Muscle of arm (tissue), 14 donors: ENCODE measurements at places on chromosomes 12 and 14.

- DNase-seq: no peak
Measured at GRCh38 chr14:50088731-50089130, 27.6 kb downstream of the VCPKMT start.

DNA sequence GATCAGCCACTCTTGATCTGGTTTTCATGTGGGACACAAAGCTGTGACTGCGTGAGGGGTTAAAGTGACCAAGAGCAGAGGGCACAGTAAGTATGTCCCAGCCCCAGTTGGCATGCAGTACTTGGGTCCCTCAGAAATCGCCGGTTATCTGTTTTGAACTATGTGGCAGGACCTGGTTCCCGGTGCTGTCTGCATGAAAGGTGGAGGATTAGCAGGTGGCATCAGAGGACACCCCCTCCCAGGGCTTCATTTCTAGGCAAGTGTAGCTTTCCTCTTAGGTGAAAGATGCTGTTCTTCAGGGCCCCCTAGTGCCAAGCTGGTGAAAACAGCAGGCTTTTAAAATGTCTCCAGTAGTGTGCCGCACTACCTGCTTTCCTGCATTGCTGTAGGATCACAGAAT, 57.1 kb downstream of the ATG14 start:
- peak; percentile 31 for DNase-seq

DNA sequence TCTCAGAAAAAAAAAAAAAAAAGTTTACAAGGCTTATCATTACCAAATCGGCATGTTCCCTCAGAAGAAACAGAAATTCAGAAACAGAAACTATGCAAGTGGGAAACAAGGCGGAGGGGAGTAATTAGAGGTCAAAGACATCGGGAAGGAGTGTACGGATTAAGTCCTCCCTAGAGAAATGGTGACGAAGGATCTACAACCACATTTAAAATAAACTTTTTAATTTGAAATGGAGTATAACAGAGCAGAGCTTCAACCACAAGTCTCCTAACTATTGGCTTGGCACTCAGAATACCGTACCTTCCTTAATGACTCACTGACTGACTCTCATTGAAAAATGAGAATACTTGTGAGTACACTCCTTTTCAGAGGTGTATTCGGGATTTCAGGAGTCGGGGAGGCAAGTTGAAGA, 908 bp downstream of the ENTPD5 start:
- no peak for DNase-seq

GRCh38 chr14:54760866-54761575, 141.6 kb downstream of the GCH1 start:
- no peak for DNase-seq

- no peak for DNase-seq
Measured at GRCh38 chr12:108939594-108939993, 59.7 kb downstream of the DAO start.

GRCh38 chr12:118342090-118342489, 30.6 kb downstream of the TAOK3 start:
- no peak for DNase-seq

DNA sequence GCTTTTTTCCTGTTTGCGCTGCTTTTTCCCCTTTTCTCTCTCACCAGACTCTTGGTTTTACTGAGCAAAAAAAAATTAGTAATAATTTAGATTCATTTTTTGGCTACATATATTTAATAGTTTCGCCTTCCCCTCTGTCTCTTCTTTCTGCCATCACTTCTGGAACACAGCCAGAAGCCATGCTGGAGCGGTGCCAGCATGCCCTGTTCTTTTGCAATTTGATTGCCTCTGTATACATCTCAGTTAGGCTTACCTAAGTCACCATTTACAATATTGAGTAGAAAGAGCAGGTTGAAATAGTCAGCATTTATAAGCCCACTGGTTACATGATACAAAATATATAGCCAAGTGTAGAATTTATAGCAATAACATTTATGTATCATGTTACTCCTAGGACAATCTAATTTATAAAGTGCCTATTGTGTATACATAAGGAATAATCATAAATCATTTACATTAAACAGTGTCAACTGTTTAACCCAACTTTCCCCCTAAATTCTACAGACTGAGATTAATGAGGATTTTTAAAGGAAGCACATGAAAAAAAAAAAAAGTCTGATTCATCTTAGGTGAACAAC, 413.8 kb upstream of the SOX5 start:
- peak; percentile 1 for DNase-seq

GRCh38 chr12:70698345-70698744, 61.1 kb upstream of the PTPRB start:
- no peak for DNase-seq

DNA sequence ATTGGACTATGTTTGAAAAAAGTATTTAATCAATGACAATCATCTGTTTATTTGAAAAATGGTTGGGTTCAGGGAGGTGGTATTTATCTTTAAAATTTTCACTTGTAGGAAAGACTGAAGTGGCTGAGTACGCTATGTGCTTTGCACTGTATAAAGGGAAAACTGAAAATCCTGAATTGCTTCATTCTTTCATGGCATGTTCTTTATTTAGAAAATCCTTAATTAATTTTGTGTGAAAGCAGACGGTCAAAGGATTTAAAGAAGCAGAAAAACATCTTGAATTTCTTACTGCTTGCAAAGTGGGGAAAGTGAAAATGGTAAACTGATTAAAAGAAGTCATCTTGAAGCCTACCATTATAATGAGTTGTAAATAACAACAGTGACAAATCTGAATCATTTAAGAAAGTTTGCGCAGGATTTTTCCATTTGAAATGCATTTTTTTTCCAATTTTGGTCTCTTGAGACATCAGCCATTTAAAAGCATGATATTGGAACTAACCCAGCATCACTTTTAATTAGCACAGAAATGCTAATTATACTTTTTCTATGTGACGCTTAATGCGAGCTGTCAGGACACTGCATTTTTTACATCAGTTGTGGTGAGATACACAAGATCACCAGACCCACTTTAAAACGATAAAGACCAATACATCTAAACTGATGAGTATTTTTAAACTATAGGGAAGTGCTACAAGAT, 169.0 kb downstream of the NEDD1 start:
- DNase-seq: no peak

DNA sequence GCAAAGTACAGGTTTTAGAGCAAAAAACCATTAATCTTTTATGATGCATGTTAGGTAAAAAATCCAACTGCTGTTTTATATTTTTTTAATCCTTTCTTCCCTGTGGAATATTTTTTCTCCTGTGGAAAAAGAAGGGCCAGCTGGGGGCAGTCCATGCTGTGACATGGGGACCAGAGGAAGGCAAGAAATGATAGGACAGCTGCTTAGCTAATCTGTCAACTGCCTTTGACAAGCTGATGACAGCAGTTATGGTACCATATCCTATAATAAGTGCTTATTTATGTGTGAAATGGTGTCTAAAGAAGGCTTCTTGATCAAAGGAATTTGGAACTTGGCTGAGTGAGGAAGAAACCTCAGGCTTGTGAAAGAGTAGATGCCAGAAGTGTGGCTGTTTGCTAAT, 452.4 kb upstream of the NOVA1 start:
- DNase-seq: no peak

DNA sequence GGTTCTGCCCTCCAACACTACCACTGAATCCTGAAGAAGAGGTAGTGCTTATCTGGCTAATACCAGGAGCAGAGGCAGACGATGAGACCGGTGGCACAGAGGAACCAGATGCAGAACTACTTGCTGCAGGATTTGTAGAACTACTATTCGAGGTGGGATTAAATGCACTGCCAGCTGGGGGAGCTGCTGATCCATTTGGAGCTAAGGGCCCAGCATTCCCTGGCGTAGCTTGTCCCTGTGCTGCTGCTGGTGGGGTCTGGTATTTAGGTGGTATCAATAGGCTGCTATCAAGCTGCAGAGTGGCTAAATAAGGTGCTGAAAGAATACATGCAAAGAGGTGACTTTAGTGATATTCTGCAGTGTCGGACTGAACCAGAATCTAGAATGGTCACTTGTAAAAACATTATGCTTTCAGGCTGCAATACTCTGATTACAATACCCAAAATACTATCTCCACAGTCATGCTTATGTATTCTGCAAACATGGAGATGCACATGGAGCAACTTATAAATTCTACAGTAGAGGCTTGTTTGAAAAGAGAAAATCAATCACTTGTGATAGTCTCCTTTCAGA, 294.2 kb downstream of the MED13L start:
- DNase-seq: no peak

- DNase-seq: no peak
Measured at GRCh38 chr14:81743605-81744004, 210.0 kb upstream of the SEL1L start.

GRCh38 chr14:32193532-32193931, 8.3 kb upstream of the RNU6-7 start:
- no peak for DNase-seq

DNA sequence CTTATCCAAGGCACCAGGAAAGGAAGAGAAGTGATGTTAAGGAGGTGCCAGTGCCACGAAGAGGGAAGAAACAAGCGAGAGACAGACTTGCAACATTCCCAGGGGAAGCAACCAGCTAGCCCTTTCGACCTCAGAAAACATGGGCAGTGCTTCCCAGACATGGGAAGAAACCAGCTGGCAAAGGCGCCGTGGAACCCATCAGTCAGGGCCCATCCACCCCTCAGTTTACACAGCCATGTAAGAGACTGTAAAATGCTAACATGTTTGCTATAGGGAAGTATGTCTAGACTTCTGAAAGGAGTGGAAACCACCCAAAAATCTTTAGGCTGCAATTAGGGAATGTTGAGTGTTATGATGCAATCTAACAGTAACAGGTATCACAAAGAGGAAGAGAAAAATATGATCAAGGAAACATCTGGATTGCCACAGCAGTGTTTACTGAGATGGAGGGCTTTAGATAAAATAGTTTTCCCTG, 26.3 kb downstream of the ANAPC5 start:
- no peak for DNase-seq

GRCh38 chr14:97253756-97254155, 456.6 kb downstream of the VRK1 start:
- no peak for DNase-seq

- DNase-seq: no peak
Measured at GRCh38 chr12:14664434-14665023, 31.9 kb downstream of the GUCY2C start.

DNA sequence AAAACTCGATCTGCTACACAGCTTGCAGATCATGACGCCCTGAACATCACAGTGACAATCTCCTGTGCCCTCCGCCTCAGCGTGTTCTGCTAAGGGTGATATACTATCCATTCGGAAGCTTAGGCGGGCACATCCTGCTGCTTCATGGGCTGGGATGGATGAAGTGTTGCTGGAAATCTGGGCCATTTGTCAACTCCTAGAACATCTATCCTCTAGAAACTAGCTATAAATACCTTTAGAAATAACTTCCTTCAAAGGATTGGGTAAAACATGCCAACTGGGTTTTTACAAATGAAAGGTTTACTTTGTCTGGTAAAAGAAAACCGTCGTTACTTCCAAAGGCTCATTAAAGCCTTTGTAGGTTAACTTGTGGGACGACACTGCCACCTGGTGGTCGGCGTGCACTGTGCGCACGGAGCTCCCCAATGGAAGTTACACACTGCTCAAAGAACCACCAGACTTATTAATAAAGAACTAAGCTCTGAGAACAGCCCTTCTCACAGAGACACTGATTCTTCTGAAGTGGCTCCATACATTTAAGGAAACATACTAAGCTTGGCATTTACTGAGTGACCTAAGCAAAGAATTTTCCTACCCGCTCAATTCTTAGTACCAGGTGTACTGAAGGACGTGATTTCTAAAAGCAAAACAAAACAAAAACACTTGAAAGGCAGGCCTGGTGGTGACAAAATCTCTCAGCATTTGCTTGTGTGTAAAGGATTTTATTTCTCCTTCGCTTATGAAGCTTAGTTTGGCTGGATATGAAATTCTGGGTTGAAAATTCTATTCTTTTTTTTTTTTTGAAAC, 21.6 kb upstream of the CACNA2D4 start:
- DNase-seq: peak; percentile 90

- DNase-seq: no peak
Measured at GRCh38 chr12:27966870-27967269, 5.7 kb downstream of the PTHLH start.

GRCh38 chr12:45907955-45908354, 82.4 kb downstream of the SCAF11 start:
- no peak for DNase-seq

- no peak for DNase-seq
Measured at GRCh38 chr14:52185178-52185577, 82.3 kb upstream of the PTGDR start.

DNA sequence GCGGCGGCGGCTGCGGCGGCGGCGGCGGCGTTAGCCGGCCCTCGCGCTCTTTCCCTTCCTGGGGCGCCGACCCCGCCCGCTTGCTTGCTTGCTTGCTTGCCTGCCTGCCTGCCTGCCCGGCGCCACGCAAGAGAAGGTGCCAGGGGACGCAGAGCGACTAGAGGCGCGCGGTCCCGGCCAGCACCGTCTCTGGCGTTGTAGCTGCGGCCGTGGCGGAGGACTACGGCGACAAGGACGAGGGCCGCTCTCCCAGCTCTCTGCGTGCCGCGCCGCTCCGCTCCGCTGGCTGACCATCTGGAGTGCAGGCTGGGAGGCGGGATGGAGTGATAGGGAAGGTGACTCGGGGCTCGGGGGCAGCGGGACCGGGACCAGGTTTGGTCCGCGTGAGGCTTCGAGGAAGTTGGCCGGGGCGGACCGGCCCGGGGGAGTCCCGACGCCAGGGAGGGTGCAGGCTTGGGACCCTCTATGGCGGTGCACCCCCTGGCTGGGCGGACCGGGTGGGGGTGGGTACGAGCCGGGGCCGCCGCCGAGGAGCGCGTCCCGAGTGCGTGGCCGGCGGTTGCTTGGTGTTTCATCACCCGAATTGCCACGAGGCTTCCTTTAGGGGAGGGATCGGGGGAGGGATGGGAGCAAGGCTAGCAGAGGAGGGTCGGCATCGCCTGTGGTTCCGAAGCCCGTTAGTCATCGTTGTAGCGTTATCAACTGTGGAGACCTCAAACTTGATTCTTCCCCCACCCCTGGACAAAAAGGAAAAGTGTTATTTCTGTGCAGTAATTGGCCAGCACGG, 471 bp downstream of the XPOT start:
- peak; percentile 64 for DNase-seq

DNA sequence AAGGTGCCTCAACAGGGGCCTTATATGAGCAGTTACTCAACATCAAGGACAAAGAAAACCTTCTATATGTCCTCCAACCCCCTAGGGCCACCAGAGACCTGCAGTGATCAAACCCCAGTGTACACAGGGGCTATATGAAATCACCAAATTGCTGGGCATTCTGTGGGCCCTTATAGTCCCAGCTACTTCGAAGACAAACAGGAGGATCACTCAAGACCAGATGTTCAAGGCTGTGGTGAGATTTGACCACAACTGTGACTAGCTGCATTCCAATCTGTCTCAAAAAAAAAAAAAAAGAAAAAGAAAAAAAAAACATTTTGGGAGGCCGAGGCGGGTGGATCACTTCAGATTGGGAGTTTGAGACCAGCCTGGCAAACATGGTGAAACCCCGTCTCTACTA, 51.0 kb upstream of the PRB2 start:
- no peak for DNase-seq

GRCh38 chr12:98344046-98344930, 171.1 kb upstream of the TMPO start:
- DNase-seq: no peak
